ENCODE measurements at places on chromosomes 4 and X. TPM values are rescaled to one million over a fixed set of nuclear protein-coding genes. Genes with fewer than 3 reads are reported as not detected.

GRCh38 chrX:106566362-106566761, 45.4 kb upstream of the RADX start:
- no peak for DNase-seq

DNA sequence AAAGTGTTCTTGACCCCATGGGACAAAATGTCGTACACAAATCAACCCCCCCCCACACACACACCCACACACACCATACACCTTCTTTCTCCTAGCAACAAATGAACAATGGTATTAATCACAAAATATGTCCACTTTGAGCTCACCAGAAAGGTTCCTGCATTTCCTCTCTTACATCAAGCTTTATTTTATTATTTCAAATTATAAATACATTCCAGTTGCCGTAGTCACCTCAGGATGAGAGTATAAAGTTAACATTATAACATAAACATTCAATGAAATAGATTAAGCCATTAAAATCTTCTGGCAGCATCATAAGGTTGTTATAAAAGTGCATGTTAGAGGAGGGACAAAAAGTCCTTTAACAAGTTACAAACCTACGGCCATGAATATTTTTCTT, 7.3 kb downstream of the XK start:
- DNase-seq, result no peak

- no peak for DNase-seq
These were observed 379.8 kb downstream of the ZNF674 start for GRCh38 chrX:46165411-46165810.

GRCh38 chrX:23503835-23504539, 163.3 kb upstream of the PRDX4 start:
- DNase-seq, result peak; percentile 11

DNA sequence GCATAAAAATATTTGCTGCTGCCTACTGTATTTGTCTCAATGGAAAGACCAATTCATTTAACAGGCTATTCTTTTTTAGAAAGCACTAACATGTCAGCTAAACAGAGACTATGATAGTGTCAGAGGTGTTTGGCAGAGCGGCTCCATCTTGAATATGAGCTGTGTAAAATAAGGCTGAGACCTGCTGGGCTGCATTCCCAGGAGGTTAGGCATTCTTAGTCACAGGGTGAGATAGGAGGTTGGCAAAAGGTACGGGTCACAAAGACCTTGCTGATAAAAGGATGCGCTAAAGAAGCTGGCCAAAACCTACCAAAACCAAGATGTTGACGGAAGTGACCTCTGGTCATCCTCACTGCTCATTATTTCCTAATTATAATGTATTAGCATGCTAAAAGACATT, 41.8 kb downstream of the NPY5R start:
- no peak for DNase-seq

DNA sequence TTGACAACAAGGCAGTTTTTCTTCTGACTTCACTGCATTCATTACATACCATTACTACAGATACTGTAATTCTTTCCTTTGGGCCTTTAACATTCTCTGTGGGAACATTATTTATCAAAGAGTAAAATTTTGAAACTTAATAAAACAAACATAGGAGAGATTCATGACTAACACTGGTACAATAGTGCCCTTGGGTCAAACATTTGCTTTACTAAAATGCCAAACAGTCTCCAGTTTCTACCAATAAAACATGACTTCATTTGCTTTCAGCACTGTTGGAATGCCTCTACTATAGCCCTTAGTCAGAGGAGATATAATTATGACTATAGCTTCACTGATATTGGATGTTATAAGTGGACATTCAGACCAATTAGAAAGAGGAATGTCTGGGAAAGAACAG, 481.5 kb downstream of the PACRGL start:
- no peak for DNase-seq

DNA sequence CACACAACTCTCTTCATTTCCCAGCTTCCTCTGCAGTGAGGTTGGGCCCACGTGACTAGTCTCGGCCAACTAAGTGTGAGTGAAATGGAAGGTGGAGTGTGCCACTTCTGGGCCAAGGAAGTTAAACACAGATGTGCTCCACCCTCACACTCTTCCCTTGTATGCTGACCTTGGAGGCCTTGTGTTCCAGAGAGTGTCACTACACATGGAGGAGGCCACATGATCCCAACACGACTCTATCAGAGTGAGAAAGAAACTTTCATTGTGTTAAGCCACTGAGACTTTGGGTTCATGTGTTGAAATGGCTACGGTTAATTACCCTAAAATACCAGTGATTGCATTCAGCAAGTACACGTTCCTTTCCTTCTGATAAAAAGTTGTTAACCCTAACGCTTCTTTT, 55.1 kb downstream of the TBC1D9 start:
- no peak for DNase-seq

DNA sequence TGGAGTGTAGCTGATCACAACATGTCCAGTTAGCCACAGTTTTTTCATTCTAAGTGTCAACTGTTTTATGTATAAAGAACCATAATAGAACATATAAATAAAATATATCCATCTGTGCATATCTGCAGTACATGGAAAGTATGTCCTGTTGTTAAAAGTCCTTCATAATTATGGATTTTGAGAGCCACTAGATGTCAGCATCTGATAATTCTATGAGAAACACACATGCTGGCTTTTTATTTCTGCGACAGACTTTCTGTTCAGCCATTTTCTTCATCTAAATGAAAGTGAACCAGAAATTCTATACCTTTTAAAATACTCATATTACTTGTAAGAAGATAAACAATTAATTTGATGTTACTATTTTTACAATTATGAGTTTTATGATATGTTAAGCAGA, 251.5 kb downstream of the GPM6A start:
- peak; percentile 36 for DNase-seq

GRCh38 chr4:152771741-152772533, 7.6 kb downstream of the TIGD4 start:
- no peak for DNase-seq

GRCh38 chr4:120088507-120088906, 21.9 kb upstream of the MAD2L1 start:
- DNase-seq, result no peak

- DNase-seq, result no peak
These were observed 45.8 kb downstream of the EVC2 start for GRCh38 chr4:5662555-5662954.

DNA sequence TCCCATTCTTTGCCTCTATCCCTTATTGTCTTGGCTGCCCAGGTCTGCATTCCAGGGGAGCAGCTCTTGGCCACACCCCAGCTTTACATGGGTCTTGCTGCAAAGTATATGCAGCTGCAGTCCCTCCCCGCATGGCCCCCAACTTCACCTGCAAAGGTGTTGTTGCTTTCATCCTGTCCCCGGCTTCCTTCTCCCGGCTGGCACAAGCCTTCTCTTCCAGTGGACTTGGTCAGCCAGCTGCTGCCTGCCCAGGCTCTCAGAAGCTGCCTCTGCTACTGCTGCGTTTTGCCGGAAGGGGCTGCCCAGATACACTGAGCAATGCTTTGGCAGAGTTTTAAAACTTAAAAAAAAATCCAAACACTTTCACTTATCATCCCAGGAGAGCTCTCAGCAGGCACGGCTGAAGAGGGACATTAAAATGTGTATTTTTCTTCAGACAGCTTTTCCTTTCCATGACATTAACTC, 121.2 kb upstream of the PDLIM3 start:
- DNase-seq, result no peak

- no peak for DNase-seq
These were observed 773 bp upstream of the ZNF827 start for GRCh38 chr4:145939441-145939750.

DNA sequence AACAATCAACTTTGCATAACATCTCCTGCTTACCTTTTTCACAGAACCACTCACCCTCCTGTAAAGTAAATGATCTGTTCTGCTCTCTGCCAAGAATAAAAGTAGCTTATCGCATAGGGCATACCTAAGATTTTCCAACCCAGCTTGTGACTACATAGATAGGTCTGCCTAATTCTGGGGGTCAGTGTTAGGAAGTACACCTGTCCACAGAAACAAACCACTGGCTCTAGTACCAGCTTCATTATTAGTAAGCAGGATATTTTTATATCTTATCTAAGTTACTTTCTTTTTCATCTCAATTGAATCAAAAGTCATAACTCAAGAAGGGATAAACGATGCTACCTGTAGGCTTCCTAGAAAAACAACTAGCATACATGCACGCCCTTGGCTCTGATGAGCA, 23.8 kb downstream of the CXCL1 start:
- no peak for DNase-seq

- DNase-seq, result no peak
These were observed 85.5 kb downstream of the NFKB1 start for GRCh38 chr4:102586644-102587021.

- no peak for DNase-seq
These were observed 521.6 kb downstream of the CCSER1 start for GRCh38 chr4:90648791-90649190.

DNA sequence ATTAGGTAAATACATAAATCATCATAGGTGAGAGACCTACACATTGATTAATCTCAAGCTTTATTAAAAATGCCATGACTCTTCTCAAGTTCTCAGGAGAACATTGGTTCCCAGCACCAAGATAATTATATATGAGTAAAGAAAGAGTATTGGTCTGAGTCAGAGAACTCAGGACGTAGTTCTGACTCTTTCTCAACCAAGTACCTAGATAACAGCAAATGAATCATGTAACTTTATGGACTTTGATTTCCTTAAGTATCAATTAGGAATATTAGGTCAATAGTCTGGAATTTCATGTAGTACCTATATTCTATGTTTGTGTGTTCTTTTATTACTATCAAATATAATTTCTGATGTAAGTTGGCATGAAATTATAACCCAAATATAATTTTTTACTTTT, 409.9 kb downstream of the GABRG1 start:
- DNase-seq, result no peak

DNA sequence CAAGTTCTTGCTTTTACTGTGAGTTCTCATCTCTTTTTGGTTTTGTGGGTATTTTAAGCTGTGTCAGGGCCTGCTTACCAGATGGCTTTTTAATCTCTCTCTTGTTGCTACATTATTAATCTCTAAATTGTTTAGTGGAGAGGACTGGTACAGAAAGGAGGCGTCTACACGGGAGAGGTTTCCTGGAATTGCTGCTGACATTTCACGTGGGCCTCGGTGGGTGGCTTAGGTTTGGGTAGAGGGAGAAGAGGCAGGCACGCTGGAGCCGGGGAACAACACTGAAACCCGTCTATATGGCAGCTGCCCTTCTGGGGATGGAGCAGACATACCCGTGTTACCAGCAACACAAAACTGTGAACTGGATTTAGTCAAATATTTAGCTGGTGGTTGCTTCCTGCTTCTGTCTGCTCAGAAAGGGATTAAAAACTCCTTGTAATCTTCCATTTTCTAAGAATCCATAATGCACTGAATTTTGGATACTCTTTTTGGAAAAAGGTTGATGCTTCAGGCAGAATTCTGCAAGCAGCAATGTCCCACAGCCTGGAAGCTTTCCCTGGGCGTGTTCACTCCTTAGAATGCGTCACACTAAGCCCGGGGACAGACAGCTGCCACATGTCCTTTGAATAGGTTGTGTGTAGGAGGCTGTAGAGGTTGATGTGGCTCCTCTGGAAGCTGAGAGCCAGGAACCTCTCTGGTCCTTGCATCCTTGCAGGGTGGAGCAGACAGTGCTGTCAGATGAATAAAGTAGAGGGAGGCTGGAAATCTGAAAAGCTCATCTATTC, 199.8 kb upstream of the GATB start:
- DNase-seq, result no peak

DNA sequence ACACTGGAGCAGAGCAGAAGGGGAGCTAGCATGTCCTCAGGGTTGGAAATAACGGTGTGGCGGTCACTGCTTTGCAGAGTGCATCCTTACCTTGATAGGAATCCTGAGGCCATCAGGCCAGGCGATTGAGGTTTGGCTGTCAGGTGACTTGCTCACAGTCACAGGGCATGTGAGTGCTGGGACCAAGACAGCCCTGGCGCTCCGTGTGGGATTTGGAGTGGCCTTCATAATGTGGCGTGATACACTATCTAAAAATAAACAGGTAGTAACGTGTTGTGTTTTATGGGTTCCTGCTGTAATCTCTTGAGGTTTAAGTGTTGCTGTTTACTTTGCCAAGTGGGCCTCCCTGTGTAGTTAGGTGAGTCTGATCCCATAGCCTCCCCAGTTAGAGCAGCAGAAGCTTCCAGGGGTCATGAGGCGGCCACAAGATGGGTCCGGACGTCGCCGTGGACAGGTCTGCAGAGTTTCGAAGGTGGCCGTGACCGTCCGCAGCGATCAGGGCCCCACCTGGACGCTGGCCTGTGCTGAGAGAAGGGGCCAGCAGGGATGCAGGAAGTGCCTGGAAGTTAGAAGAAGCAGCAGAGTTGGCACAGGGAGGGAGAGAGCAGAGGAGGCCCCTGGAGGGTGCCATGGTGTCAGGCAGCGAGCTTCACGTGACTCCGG, 27.7 kb downstream of the RGS12 start:
- DNase-seq, result no peak

GRCh38 chrX:19958552-19959486, 32.0 kb downstream of the BCLAF3 start:
- no peak for DNase-seq

GRCh38 chrX:77640702-77641101, 145.3 kb downstream of the ATRX start:
- DNase-seq, result no peak

Gene SLC7A11
- polyA plus RNA-seq, result 4.8 TPM

Gene CTAG2
- polyA plus RNA-seq, result not detected

Gene CXCL3
- polyA plus RNA-seq, result 0.15 TPM

Gene TBC1D8B
- 6.9 TPM for polyA plus RNA-seq

Gene F11
- polyA plus RNA-seq, result 5.3 TPM

Gene NPY2R
- polyA plus RNA-seq, result 0.53 TPM

Gene TBX22
- polyA plus RNA-seq, result 3.1 TPM

Gene AMBN
- 0.80 TPM for polyA plus RNA-seq

Gene KDR
- polyA plus RNA-seq, result 56.8 TPM

Gene MAMLD1
- polyA plus RNA-seq, result 7.5 TPM

Gene DDIT4L
- 2.5 TPM for polyA plus RNA-seq
